ENCODE measurements at places on chromosomes 5 and 9. TPM values are rescaled to one million over a fixed set of nuclear protein-coding genes. Genes with fewer than 3 reads are reported as not detected.

The APBB3 gene
- polyA plus RNA-seq, result 6.6 TPM

The KCNN2 gene
- polyA plus RNA-seq, result 0.57 TPM

DNA sequence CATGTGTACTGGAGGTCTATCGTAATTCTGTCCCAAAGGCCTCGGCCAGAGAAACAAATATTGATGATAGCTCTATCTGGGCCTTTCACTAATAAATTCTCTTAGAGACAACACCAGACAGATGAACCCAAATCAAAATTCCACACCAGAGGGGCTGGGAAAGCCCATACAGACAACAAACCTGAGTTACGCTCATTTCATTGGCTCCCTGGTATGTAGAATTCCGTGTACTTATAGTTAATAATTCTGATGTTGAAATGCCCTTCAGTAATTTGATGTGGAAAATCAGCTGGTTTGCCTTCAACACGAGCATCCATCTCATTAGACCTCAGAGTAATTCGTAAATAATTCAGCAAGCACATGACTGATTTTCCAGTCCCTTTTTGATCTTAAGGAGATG lies 53.2 kb downstream of the FRMD3 start:
- DNase-seq, result no peak
- no peaks in the 10 kb centered on the region for H3K36me3 ChIP-seq
- H3K4me3 ChIP-seq, result no peak overlapping the region
- no peak overlapping the region for H3K27ac ChIP-seq

DNA sequence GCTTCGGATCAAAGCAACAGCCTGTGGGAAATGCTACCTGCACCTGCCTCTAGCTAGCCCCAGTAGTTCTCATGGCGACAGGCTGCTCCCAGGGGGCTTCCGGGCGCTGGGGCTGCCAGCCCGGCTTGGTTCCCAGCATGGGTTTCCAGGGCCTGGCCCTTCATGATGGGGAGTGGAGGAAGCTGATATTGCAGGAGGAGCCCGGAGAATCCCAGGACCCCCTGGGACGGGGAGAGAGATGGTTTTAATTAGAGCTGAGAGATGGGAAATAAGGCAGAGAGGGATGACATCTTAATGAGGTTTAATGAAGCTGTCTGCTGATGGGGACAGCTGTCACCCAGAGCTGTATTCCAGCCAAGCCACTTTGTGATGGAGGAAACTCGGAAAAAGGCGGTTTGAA lies 78.6 kb downstream of the CFAP77 start:
- no peaks in the 10 kb centered on the region for H3K36me3 ChIP-seq
- DNase-seq, result no peak
- no peak overlapping the region for H3K27ac ChIP-seq

The QRFP gene
- 0.03 TPM for polyA plus RNA-seq

The DOCK8 gene
- 0.56 TPM for polyA plus RNA-seq

The CCIN gene
- polyA plus RNA-seq, result not detected

The PLPP7 gene
- 19.4 TPM for polyA plus RNA-seq

The GLDC gene
- polyA plus RNA-seq, result 0.85 TPM

GRCh38 chr5:33460210-33460609 lies 19.4 kb downstream of the TARS1 start:
- no peaks in the 10 kb centered on the region for H3K27me3 ChIP-seq
- H3K4me1 ChIP-seq, result no peaks in the 10 kb centered on the region
- DNase-seq, result no peak
- H3K4me3 ChIP-seq, result no peak overlapping the region

DNA sequence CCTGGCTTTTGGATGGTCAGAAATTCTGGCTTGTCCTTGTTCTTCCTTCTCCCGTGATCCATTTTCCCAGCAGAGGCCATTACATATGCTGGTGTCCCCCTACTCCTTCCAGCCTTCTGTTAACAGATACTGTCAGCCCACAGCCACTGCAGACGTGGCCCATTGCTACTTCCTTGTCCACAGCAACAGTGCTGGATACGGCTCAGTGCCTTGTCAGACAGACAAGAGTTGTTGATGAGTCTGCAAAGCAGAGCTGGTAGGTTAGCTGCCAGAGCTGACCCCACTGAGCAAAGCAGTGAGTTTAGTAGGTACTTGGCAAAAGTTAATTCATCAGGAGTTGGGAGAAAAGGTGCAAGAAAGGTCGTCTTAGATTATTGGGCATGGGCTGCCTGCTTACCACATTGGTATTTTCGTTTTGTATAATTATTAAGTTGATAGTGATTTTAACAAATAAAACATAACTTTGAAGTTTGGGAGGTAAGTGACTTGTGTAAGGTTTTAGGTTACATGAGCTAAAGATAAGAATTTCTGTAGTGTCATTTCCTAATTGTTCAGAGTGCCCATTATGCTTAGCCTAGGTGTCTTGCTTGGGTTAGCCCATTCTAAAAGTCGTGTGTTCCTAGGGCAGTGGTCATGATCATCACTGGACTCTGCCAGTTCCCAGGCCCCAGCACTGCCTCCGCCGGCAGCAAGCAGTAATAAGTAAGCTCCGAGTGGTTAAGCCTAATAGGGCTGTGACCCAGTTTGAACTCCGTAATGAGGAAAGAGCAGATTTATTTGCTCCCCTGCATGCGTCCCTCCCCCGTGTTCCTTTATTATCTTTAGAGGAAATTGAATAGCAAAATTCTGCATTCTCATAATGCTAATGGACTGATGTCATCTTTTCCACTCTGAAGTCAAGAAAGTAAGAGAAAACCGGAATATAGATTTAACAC lies 292.0 kb downstream of the FANCC start:
- H3K4me3 ChIP-seq, result peak overlapping the region; percentile 24
- H3K27me3 ChIP-seq, result no peaks in the 10 kb centered on the region
- peaks cover 17% of the 10 kb centered on the region for H3K36me3 ChIP-seq
- H3K27ac ChIP-seq, result peak overlapping the region; percentile 93
- peaks cover 100% of the 10 kb centered on the region for H3K4me1 ChIP-seq

GRCh38 chr5:157555037-157555640 lies 20.4 kb downstream of the ADAM19 start:
- H3K27me3 ChIP-seq, result no peaks in the 10 kb centered on the region
- H3K4me1 ChIP-seq, result peaks cover 52% of the 10 kb centered on the region
- no peak overlapping the region for H3K4me3 ChIP-seq
- H3K27ac ChIP-seq, result peak overlapping the region; percentile 67
- no peak for DNase-seq
- no peaks in the 10 kb centered on the region for H3K36me3 ChIP-seq

The GHR gene
- 36.6 TPM for polyA plus RNA-seq

GRCh38 chr5:60229691-60230185 lies 336.2 kb upstream of the PDE4D start:
- no peaks in the 10 kb centered on the region for H3K4me1 ChIP-seq
- H3K27ac ChIP-seq, result no peak overlapping the region
- H3K4me3 ChIP-seq, result no peak overlapping the region
- DNase-seq, result no peak
- no peaks in the 10 kb centered on the region for H3K27me3 ChIP-seq
- H3K36me3 ChIP-seq, result no peaks in the 10 kb centered on the region

The CCDC69 gene
- polyA plus RNA-seq, result 70.7 TPM

- H3K27ac ChIP-seq, result no peak overlapping the region
- no peak for DNase-seq
- no peaks in the 10 kb centered on the region for H3K36me3 ChIP-seq
- no peaks in the 10 kb centered on the region for H3K4me1 ChIP-seq
Observed at GRCh38 chr5:162800301-162800700, 637.1 kb upstream of the CCNG1 start.

- no peaks in the 10 kb centered on the region for H3K36me3 ChIP-seq
- no peak overlapping the region for H3K27ac ChIP-seq
- DNase-seq, result no peak
Observed at GRCh38 chr9:123775289-123776284, 154.3 kb downstream of the DENND1A start.

The FNBP1 gene
- polyA plus RNA-seq, result 30.5 TPM

DNA sequence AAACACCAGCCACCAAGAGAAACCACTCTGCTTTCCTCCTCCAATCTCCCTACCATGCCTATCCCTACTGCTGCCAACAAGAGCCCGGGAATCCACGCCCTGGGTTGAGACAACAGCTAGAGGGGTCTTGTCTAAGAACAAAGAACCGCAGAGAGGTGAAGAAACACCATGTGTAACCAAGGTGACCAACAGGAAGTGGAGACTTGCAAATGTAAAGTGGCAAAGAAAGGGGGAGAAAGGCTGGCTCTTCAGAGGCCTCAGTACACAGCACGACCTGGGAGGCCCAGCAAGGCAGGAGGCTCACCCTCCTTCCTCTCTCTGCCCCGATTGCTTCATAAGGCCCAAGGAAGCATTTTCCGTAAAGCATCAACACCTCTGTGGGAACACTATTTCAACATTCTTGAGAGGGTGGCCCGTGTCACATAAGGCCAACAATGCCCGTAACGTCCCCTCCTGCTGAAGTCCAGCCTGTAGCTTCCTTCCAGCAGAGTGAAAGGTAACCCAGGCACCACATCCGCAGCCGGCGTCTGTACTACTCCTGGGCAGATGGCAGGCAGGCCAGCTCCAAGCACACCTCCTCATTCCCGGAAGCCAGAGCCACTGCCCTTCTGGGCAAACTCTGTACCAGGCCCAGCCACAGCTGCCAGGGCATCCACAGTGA lies 18.3 kb downstream of the CCNJL start:
- DNase-seq, result no peak
- no peaks in the 10 kb centered on the region for H3K27me3 ChIP-seq
- no peak overlapping the region for H3K27ac ChIP-seq
- no peaks in the 10 kb centered on the region for H3K36me3 ChIP-seq
- no peaks in the 10 kb centered on the region for H3K4me1 ChIP-seq
- no peak overlapping the region for H3K4me3 ChIP-seq

GRCh38 chr9:109224751-109225150 lies 57.7 kb upstream of the FRRS1L start:
- no peak for DNase-seq
- no peak overlapping the region for H3K4me3 ChIP-seq
- peaks cover 2% of the 10 kb centered on the region for H3K27me3 ChIP-seq
- H3K27ac ChIP-seq, result no peak overlapping the region
- H3K36me3 ChIP-seq, result no peaks in the 10 kb centered on the region

The POLR3G gene
- polyA plus RNA-seq, result 4.9 TPM

- peaks cover 37% of the 10 kb centered on the region for H3K4me1 ChIP-seq
- no peak for DNase-seq
- peak overlapping the region; percentile 85 for H3K27ac ChIP-seq
- H3K27me3 ChIP-seq, result no peaks in the 10 kb centered on the region
- peak overlapping the region; percentile 83 for H3K4me3 ChIP-seq
Observed at GRCh38 chr5:176364765-176365350, 429 bp upstream of the ARL10 start.

DNA sequence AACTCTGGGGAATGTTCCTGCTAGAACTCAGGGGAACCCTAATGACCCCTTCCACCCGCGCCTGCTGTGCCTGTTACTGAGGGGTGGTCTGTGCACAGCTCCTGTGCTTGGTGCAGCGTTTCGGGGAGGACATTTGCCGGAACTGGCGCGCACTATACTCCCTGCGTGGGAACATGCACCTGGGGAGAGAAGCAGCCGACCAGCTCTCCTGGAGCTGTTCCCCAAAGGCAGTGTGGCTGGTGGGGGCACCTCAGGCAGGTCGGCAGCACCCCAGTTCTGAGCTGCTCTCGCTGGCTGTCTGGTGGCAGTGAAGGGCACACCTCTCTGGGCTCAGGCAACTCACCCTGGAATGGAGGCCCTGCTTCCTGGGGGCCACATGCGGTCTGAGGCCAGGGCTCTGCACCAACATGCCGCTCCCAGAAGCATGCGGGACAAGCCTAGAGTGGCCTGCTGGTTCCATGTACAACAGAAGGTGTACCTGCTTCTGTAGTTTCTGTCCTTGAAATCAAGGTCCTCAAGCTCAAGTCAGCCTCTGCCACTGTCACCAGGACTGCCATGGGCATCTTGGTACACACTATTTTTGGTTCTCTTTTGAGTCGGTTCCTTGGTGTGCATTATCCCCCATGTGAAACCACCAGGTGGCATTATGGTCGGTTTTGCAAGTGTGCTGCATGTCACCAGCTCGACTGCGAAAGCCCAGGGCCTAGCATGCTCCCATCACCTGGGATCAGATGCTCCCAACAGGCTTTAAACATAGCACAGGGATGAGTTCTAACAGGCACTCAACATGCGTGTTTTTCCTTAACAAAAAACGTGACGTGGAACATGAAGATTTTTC lies 7.8 kb upstream of the MRNIP start:
- peaks cover 97% of the 10 kb centered on the region for H3K36me3 ChIP-seq
- H3K27me3 ChIP-seq, result no peaks in the 10 kb centered on the region
- peaks cover 6% of the 10 kb centered on the region for H3K4me1 ChIP-seq
- H3K4me3 ChIP-seq, result no peak overlapping the region
